T-helper 9 cell (primary cell): ENCODE measurements at places on chromosomes 11 and 22.

DNA sequence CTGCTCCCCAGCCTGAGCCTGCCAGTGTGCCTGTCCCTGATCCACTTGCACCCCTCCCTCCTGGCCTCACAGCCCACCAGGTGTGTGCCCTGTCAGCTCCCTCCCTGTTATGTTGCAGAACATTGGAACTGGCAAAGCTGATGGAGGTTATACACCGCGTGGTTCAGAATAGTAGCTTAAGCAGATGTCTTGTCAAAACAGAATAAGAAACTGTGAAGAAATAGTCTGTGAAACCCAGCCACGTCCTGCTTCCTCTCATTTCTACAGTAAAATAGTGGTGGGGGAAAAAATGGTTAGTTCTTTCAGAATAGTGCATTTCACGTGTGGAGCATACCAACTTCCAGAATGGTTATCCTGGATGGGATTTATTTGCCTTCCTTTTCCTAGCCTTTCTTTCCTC lies 161.2 kb upstream of the NAV2 start:
- DNase-seq = no peak

DNA sequence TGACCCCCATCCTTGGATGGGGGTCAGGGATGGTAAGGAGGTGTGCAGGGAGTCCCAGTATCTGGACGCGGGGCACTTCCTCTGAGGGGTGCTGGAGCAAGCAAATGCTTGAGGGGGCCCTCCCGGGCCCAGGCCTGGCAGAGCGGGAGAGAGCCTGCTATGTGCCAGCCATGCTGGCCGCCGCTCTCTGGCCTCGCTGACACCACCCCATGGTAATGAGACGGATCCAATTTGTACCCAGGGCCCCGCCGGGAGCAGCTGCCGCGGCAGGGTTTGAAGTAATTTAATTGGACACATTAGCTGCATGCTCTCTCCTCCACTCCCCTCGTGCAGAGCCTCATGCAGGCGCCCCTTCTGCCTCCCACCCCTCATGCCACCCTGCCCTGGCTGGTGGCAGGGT lies 6.3 kb downstream of the SYT7 start:
- DNase-seq = no peak

GRCh38 chr11:36057379-36058042 lies 113.6 kb downstream of the LDLRAD3 start:
- DNase-seq = no peak

- DNase-seq = no peak
Measured at GRCh38 chr22:49073873-49074417, 753.7 kb downstream of the BRD1 start.

DNA sequence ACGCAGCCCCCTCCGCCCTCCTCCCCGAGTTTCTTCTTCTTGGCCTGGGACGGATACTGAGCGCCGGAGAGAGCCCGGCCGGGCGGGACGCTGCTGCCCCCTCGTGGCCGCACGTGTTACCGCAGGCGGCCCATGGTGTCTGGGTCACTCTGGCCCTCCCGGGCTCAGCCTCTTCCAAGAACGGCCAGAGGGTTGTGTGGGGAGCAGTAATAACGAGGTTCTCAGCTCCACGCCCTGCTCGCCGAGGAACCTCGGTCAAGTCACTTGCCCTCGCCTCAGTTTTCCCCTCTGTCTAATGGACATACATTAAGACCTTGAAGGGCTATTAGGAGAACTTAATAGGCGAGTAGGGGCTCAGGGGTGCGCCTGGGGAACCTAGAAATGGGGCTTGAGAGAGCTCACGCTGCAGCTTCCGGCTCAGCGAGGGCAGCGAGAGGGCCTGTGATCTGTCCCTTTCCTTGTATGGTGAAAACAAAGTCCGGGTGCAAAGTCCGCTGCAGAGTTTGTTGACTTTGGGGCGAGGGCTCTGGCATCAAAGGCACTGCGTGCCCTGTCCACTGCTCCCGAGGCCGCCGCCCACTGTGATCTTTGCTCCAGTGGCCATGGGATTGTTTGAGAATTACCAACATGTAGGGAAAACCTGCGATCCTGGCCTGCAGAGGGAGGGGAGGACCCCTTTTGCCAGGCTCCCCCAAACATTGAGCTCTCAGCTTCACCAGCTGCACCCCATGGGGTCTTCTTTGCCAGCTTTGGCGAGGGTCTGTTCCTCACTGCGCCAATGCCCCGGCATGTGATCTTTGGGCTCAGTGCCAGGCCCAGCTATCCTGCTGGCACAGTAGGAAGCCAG lies 14.4 kb upstream of the LRP5 start:
- DNase-seq = peak; percentile 67

- DNase-seq = no peak
Measured at GRCh38 chr11:1491379-1491778, 4.8 kb upstream of the MOB2 start.

DNA sequence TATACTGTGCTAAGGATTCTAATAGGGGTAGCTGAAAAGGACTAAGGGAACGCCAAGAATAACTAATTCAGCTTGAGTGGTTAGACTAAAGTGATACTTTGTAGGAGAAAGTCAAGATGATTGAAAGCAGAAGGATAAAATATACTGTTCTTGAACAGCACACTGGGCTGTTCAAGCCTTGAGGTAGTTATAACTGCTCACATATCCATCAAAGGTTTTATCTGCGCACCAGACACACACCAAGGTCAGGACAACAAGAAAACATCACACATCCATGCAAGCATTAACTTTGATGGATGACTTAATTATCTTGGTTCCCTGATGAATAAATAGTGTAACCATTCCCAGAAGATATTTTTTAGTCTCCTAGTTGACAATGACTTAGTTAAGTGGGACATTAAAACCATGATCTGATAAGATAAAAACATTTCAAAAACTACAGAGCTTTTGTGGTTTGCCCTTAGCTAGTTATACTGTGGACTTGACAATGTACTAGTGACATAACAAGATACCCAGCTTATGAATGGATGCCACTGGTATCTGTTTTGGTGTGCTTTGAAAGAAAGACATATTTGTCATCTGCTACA lies 728.9 kb downstream of the JRKL start:
- DNase-seq = no peak

DNA sequence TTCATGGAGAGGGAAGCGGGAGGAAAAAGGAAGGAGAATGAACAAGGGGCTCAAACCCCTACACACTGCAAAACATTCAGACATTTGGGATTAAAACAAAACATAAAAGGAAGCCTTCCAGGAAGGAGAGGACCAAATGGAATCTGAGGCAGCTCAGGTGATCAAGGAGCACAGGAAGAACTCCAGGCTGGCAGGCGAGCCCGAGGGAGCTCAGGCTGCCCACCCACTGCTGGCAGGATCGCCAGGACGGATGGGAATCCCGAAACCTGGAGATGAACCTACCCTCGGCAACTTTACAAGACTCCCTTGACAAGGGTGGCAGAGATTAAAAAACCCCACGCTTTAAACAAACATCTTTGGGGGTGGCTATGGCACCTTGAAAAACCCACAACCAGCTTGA lies 5.0 kb upstream of the PYGM start:
- DNase-seq = no peak

DNA sequence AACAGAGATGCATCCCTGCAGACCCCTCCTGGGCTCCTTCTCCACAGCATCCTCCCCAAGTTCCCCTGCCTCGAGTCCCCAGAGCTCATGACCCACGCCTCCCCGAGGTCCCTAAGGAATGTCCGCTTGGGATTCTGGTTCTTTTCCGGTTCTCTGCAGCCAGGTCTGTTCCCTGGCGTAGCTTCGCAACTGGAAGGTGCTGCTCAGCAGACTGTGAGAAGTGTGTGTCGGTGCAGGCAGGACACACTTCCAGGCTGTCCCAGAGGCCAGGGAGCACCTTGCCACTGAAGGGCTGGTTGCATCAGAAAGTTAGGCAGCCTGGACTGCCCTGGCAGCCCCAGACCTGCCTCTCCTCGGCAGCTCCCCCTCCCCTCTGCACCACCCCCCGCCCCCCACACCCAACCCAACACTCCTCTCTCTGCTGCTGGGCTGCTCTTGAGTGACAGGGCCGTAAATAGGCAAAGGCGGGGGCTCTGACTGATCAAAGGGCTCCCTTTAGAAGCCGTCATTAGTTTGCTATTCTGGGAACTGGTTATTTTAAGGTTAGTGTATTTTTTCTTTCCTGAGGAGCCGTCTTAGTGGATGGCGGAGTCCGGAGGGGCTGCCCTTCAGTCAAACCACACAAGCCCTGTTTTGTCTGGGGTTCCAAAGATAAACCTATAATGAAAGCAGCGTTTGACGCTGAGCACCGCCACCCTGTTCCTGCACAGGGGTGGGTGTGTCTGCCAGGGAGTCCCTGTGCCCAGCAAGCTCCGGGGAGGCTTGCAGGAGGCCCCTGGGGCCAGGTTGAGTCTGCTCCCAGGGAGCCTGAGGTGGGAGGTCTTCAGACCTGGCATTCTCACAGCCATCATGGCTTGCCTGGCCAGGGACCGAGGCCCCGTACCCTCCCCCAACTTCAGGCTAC lies 88.6 kb upstream of the KCNQ1OT1 start:
- no peak for DNase-seq

DNA sequence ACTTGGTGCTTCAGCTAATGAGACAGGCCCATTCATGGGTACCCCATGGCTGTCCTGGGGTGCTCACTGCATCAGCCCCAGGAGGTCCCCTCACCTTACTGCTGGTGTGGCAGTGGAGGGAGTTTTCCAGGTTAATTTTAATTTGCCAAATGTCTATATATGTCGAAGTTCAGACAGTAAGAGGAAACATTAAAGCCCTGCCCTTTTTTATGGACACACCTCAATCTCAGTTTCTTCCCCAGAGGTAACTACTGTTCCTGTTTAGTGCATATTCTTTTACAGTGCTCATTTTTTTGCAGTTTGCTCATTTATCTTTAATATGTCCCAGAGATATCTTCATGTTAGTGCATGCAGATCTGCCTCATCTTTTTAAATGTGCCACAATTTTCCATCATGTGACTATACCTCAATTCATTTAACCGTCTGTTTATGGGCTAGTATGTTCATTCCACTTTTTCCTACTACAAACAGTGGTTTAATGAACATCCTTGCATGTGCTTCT lies 11.6 kb downstream of the PANX1 start:
- DNase-seq = no peak

DNA sequence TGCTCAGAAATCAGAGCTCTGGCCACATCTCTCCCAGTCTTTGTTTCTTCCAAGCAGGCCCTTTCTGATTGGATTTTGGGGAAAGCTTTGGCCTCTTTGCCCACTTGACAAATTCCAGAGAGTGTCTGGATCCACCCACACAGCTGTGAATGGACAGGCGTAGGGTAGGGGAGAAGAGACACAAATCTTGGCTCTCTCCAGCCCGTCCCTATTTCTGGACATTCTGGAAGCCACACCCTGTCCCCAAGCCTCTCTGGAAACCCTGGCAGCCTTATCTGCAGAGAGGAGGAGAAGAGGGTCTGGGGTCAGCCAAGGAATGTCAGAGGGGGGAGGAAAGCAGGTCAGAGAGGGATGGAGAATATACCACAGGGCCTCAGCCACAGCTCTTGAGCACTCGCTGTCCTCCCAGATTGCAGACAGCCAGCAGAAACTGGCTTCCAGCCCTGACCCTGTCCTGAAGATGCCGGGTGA lies 59.5 kb upstream of the WNT11 start:
- no peak for DNase-seq

DNA sequence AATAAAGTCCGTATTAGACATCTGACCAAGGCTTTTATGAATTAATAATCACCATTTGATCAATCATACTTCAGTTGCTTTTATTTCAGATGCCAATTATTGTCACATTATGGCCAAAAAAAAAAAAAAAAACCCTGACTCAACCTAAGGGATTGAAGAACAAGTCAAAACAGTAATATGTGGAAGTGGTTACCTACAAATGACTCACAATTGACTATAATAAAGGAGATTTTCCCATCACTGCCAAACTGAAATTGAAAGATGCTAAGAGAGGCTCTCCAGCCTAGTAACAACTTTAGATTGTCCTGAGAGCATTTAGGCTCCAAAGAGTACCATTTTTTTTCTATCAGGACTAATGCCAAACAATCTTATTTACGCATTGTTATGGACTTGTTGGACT lies 35.2 kb downstream of the SOX6 start:
- DNase-seq = no peak

DNA sequence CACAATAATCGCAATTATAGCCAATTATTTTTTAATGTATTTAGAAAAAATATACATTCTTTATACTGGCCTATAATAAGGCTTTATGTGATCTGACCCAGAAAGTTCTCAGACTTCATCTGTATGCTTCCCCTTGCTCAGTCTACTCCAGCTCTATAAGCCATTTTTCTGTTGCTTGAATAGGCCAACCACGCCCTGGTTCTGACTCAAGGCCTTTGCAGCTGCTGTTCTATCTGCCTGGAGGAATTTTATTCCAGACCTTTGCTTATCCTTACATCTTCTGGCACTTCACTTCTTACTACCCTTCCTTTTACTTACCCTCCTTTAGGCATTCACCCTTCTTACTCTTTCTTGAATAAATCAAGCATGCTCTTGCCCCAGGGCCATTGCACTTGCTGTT lies 54.9 kb upstream of the PDE3B start:
- DNase-seq = no peak

DNA sequence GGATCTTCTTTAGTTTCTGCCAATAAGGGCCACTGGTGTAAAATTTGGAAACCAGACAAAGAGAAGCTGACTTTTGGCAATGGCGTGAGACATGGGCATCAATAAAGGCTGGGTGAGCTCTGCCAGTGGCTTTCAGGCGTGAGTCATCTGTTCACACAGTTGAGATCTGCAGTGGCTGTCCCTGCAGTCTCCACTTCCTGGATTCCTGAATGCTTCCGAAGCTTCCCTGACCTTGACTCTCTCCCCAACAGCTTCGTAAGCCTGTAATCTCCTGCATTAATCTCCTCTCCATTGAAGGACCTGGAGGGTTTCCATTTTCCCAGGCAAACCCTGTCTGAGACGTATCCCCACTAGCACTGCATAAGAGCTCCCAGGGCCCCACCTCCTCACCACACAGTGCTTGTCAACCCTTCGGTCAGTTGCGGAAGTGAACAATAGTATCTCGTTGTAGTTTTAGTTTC lies 574.7 kb downstream of the TBC1D22A start:
- DNase-seq = no peak

GRCh38 chr11:26575946-26576345 lies 3.9 kb upstream of the MUC15 start:
- no peak for DNase-seq

DNA sequence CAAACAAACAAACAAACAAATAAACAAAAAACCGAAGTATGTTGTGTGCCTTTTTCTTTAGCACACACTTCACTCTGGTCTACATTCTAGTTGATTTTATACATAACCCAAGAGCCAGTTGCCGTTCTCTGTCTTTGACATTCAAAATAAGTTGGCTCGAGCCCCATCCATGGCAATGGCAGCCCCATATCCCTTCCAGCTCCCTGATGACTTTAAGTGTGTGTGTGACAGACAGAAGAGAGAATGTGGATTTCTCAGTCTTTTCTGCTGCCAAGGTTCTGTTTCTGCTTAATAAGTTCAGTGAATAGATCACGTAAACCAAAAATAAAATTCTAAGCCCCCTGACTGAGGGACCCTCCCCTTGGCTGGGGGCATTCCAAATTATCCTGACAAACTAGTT lies 100.6 kb upstream of the TENM4 start:
- DNase-seq = no peak
